ENCODE measurements at places on chromosomes 3 and 15.

- DNase-seq: no peak
Observed at GRCh38 chr3:67692621-67693020, 38.2 kb upstream of the SUCLG2 start.

DNA sequence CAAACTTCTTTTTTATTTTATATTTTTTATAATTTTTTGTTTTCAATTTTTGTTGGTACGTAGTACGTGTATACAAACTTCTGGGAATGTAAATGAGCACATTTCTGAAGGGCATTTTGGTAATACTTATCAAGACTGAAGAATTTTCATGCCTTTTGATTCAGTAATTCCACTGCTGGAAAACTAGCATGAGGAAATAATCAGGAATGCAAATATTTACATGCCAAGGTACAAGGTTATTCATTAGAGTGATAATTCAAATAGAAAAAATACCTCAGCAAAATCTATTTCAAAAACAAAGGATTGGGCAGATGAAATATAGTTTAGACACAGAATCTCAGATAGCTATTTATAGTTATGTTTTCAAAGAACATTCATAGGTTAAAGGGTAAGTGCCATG lies 128.7 kb downstream of the DMXL2 start:
- no peak for DNase-seq

DNA sequence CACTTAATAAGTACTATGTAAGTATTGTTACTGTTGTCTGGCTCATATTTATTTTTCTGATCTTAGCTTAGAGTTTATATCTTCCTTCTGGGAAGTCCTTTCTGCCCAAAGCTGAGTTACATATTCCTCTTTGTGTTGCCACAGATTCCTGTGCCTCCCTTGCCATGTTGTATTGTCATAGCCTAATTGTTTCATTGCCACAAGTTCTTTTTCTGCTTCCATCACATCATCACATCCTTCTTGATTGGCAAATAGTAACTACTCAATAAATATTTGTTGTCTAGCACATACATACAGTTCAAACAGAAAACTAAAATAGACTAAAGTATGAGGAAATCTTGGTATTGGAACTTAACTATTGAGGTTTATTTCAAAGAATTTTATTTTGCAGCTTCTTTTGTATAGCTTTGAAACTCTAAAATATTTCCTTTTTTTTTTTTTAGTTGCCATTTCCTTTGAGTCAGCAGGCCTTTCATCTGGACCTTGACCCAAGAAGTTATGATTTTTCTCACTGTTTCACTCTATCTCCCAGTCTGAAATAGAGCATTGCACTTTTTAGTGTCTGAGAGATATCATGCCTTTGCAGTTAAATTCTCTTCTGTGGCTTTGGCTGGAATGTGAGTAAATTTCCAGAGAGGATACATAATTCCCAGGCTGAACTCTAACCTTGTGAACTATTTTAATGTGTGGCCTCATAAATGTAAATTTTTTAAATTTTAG lies 98.2 kb downstream of the ZNF609 start:
- DNase-seq: no peak

DNA sequence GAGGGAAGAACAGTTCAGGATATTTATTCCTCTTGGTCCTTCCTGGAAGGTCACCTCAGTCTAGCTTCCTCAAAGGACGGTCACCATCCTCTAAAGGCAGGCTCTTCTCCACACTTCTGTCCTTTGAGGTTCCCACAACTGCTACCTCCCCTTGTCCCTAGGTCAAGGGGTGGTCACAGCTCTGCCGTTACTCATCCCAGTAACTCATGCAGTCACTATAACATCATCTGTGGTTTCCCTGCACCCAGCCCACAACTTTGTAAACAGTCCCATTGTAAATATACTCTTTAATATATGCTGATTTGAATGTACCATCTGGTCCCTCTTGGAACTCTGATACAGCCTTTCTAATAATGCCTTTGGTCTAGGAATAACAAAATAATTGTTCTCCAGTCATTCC lies 887.4 kb downstream of the FHIT start:
- no peak for DNase-seq

- DNase-seq: no peak
Observed at GRCh38 chr3:16508243-16508578, 5.3 kb downstream of the RFTN1 start.

DNA sequence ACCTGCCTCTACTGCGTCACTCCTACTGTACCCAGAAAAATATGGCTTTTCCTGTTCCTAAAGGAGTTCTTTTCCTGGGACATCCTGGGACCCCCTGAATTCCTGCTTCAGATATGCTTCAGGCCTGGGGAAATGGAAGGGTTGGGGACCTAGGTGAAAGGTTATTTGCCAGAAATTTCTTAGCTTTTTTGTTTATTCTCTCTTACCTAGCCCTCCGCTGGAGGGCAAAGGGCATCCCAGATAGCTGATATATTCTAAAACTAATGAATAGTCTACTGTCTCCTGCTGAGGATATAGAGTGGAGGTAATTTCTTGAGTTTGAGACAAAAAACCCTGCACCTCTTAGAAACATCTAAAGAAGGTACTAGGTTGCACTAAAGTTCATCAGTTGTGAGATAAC lies 3.6 kb upstream of the ZNF148 start:
- DNase-seq: no peak

DNA sequence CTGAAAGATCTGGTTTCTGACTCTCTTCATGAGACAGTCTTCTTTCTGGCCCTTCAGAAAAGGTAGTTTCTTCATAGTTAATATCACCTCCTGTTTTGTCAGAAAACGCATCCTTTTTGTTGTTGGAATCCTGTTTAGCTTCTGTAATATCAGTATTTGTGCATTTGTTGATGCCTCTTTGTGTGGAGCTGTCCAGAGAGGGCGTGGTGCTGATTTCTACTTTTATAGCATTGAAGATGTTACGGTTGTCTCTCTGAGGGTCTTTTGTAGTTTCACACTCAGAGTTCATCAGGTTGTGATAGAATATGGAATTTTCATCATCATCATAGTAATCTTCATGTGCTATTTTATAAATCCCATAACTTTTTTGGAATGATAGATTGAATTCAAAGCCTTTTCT lies 8.9 kb downstream of the GPR149 start:
- no peak for DNase-seq

- no peak for DNase-seq
Observed at GRCh38 chr3:157135671-157136396, 24.1 kb downstream of the CCNL1 start.

GRCh38 chr3:155420881-155421486 lies 127.5 kb upstream of the STRIT1 start:
- DNase-seq: no peak

- DNase-seq: no peak
Observed at GRCh38 chr15:55618387-55618786, 30.2 kb upstream of the PYGO1 start.

GRCh38 chr3:175002732-175003143 lies 143.6 kb downstream of the NAALADL2 start:
- DNase-seq: no peak

GRCh38 chr3:190586631-190587011 lies 72.7 kb downstream of the IL1RAP start:
- no peak for DNase-seq

DNA sequence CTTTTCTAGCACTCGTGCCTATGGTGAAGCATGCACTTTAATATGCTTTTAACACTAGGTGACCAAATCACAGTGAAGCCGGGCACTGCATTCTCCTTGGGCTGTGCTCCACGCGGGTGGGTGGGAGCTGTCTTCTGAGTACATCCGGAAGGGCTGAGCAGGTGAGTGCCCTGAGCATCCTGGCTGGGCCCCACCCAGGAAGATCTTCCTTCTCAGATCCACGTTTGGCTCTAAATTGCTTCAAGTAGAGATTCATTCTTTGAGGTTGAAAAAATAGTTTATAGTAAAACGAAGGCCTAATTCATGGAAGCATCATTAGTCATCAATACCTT lies 73.9 kb upstream of the BLM start:
- DNase-seq: no peak

- no peak for DNase-seq
Observed at GRCh38 chr15:38208206-38208605, 44.4 kb upstream of the SPRED1 start.

GRCh38 chr15:89128320-89129122 lies 40.3 kb downstream of the ABHD2 start:
- DNase-seq: no peak

- no peak for DNase-seq
Observed at GRCh38 chr15:59237119-59237855, 30.6 kb downstream of the LDHAL6B start.

GRCh38 chr15:36428102-36428845 lies 151.2 kb upstream of the CDIN1 start:
- DNase-seq: no peak

DNA sequence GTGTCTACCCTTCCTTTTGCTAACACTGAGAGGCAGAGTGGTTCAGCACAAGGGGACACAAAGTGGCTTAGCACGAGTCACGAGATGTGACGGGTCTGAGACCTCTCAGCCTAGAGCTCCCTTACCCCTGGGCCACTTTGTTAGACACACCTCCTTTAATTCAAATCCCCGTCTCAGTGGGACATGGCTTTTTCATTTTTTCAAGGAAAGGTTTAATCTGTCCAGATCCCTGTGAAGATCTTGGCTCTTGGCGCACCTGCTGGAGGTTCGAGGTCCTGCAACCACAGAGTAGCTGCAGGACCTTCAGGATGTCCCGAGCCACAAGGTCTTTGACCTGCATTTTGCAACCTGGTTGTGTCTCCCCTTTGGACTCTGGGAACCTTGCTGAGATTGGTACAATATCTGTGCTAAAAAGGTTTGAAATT lies 52.0 kb downstream of the LPP start:
- no peak for DNase-seq

DNA sequence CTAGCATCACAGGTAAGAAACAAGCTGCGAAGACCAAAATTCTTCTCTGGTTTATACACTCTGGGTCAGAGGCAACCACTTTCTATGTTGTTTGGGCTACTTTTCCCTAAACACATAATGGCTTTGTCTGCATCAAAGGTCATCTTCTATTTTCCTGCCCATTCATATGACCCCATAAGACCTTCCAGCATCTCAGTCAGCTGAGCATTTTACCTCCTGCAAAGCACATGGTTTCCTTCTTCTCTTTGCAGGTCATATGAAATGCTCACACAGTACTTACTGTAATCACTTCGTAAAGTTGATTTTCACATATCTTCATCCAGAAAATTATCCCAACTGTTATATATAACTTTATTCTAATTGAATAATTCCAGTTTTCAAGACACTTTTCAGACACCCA lies 34.8 kb downstream of the LIPC start:
- no peak for DNase-seq

DNA sequence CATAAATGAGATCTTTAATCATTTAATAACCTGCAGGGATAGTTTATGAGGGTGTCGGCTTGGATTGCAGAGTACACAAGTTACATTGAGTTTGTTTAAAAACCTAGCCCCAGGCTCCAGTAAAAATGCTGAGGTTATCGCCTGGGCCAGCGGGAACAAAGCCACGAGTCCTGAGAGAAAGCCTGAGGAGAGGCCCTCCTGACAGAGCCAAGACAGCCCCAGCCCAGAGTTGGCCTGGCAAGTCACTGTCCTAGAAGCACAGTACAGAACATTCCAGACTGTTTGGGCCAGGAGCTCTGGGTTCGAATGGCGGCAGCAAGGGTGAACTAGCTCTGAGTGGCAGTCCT lies 32.4 kb downstream of the SEC61A1 start:
- DNase-seq: no peak

GRCh38 chr15:67311731-67312130 lies 57.1 kb downstream of the IQCH start:
- no peak for DNase-seq

DNA sequence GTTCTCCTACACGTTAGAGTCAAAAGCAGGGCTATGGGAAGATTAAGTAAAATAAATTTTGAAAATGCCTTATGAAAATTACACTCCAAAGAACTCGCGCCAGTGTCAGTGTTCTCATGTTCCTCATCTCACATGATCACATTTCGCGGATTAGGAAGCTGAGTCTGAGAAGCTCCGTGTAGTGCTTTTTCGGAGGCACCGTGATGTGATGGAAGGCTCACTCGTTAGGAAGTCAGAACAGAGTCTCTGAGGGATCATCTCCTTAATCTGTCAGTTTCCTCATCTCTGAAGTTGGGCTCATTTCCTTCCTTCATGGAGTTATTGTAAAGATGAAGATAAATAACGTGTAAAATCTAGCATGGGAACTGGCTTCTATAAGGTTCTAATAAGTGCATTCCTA lies 3.2 kb downstream of the ADIPOQ start:
- no peak for DNase-seq

- no peak for DNase-seq
Observed at GRCh38 chr3:52606373-52607085, 70.1 kb downstream of the UQCC5 start.

- DNase-seq: no peak
Observed at GRCh38 chr3:164903820-164904451, 174.4 kb downstream of the SI start.

DNA sequence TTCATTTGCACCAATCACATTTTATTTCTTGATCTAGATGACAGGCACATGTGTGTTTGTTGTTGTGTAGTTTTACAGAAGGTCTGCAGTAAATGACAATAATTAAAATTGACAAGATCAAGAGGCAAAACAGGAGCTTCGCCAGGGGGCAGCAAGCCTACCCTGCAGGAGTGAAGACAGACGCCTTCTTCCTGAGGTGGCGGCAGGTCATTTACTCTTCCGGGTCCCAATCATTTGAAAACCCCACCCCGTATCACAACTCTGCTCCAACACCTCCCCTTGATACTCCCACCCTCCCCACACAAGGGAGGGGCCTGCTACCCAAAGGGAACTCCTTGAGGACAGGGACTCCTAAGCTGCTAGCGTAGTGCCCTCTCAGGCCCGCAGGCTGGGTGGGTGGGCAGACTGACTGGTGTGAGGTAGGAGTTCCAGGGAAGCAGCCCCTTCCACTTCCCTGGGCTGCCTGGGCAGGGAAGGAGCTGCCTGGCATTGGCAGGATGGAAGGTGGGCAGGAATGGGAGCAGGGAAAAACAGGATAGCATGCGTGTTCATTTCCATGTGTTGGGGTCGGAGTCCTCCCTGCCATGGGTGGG lies 13.1 kb downstream of the CHDH start:
- no peak for DNase-seq

DNA sequence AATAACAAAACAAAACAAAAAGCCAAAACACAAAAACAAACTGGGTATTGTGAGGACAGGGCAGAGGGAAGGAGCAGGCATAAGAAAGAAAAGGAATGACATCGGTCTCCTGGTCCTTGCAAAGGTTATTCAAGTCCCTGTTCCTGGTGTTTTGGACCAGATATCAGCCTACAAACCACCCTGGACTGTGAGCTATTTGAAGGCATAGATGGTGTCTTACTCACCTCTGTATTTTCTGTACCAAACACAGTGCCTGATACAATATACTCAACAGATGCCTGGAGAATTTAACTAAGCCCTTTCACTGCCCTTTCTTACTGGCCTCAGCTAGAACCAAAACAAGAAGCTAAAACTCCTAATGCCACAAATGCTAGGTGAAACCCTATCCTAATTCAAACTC lies 197.0 kb downstream of the TIGIT start:
- no peak for DNase-seq

DNA sequence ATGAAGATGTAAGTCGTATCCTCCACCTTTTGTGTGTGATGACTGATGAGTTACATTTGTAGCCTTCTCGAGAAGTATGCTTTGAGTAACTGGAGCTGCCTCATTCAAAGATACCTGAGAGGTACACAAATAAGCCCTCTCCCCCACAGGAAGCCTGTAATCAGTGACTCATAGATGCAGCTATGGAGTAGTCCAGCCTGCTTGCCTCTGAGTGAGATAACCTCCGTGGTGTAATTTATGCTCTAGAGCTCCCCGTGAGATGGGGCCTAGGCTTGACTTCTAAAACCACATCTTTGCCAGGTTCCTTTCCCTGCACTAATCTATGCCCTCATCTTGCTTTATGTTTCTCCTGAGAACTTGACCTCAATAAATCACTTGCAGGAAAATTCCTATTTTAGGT lies 291.7 kb downstream of the SUCLG2 start:
- no peak for DNase-seq
